ENCODE measurements at places on chromosomes 2 and 18.

DNA sequence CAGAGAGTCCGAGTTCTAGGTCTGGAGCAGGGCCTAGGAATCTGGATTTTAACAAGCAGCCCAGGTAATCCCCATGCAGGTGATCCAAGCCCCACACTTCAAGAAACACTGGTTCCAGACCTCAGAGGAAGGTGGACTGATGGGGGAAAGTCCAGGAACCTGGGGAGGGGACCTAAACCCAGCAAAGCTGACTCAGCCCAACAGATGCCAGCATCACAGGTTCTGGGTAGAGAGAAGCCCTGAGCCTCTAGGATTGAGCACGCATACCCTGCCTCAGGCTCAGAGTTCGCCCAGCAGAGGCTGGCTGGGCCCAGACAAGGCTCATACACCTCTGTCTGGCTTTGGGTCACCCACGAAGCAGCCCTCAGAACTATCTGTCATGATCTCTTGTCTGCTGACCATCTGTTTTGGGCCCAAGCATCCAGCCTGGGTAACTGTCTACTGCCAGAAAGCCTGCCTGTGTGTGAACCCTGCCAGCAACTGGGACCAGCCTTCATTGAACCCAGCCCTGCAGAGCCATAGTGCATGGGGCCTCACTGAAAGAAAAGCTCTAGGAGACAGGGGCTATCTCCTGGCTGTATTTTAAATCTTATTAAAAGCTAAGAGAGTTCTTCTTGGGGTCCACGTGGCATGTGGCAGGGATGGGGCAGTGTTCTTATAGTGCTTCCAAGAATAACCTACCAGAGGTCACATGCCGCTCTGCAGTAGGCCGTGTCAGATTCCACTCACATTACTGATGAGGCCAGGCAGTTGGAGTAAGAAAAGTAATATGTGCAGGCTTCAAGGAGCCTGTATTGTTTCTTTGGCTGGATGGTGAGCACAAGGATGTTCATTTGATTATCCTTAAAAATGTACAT, 7.4 kb downstream of the TMEM127 start:
- no peak for DNase-seq

- no peak for DNase-seq
Observed at GRCh38 chr2:60376252-60376651, 177.2 kb downstream of the BCL11A start.

GRCh38 chr2:28325173-28325566, 67.5 kb upstream of the FOSL2 start:
- DNase-seq = no peak

- no peak for DNase-seq
Observed at GRCh38 chr18:59592624-59593023, 104.6 kb downstream of the CCBE1 start.

GRCh38 chr2:66897181-66897580, 462.3 kb downstream of the MEIS1 start:
- DNase-seq = no peak

DNA sequence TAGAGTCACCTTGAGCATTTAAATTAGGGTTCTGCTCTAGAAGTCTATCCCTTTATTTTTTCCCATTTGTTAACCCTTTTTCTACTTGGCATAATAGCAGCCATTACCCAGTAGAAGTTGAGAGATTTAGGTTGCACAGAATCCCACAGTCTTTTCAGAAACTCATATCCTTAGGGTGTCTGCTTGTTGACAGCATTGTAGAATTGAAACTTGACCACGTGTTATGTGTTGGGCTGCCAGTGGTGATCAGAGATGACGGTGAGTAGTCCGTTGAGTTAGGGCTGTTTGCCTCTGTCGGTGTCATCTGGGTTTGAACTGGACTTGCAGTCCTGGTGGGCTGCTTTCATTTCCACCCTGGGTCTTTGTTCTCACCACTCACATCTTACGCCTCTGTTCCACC, 114.4 kb downstream of the NEDD4L start:
- no peak for DNase-seq

GRCh38 chr2:49416252-49416651, 261.9 kb upstream of the FSHR start:
- DNase-seq = no peak

DNA sequence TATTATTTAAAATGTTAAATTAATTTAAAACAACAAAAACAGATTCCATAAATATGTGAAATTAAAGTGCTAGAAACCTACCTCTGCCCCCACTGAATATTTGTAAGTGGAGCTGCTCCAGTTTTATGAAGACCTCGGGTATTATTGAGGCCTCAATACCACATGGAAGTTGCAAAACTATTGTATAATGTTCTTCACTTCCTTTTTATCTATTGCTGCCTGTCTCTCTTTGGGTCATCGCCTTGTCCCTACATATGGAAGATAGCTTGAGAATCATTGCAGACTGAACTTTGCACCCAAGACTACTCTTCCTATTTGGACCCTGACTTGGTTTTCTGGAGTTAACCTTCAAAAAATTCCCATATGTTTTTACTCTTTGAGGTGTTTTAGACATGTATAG, 212.1 kb upstream of the NETO1 start:
- DNase-seq = no peak

- DNase-seq = no peak
Observed at GRCh38 chr2:237096911-237097310, 11.2 kb downstream of the COPS8 start.

DNA sequence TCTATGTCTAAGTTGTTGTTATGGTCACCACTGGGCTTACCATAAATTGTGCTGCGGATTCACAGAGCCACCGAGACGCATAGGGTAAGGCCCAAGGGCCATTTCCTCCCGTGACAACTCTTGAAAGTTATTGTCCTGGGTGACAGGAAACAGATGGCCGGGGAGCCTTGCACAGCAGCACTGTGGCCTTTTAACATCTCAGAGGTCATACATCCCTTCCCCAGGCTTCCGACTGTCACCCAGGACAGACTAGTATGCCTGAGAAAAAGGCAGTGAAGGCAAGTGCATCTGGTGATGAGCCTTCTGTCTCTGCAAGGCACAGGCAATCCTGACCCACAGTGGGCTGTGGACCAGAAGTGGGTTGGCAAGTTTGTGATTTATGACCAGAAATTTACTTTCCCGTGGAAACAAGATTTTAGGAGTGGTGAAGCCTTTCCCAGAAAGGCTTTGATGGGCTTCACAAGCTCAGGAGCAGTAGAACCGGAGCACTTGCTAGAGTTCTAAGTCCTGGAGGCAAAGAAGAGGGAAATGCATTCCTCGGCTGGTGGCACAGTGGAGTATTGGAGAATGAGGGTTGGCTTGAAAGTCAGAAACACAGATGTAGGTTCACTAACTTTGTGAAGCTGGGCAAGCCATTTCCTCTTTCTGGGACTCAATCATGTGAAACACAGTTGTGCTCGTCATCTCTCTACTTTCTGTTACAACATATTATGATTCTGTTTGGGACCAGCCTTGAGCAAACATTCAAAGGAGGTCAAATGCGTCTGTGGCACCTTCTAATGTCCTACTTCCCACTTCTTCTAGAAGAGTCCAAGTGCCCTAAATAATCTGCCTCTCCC, 2.0 kb upstream of the CAPN14 start:
- no peak for DNase-seq

- no peak for DNase-seq
Observed at GRCh38 chr2:5730386-5730785, 38.2 kb downstream of the SOX11 start.

GRCh38 chr2:65293376-65293775, 65.7 kb downstream of the ACTR2 start:
- DNase-seq = no peak

DNA sequence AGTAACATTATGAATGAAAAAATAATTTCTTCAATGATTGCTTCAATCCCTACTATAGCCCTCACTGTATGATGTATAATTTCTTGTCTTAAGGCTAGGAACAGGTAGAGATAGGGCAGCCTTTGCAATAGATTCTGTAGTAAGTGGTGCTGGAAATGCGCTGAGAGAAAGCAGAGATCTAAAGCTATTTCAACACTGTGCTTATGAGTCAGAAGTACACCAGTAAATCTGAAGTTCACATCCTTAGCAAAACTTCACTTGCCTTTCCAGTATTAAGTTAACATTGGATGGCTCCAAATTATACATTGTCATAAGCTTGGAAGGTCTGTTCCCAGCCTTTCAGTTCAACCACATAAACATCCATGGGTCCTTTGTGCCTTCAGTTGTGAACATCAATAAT, 178.2 kb upstream of the EPHA4 start:
- DNase-seq = no peak

- DNase-seq = no peak
Observed at GRCh38 chr2:109613081-109613921, 465 bp downstream of the SEPTIN10 start.

DNA sequence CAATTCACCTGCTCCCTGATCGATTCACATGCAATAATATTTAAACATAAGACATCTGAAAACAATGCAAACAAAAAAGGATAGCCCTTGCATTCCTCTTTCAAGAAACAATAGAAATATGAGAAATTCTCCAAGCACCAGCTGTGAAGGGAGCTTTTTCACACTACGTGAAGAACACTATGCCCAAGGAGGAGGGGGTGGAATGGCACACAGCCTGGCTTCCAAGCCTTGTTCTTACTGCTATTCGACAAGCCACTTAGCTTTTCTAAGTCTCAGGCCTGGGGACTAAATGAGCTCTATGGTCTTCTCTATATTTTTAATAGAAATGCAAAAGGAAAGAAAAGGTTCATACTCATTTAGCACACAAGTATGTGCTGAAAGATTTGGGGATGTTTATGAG, 92.2 kb upstream of the CHRNA1 start:
- no peak for DNase-seq

- DNase-seq = no peak
Observed at GRCh38 chr2:222364285-222364895, 60.0 kb upstream of the SGPP2 start.

DNA sequence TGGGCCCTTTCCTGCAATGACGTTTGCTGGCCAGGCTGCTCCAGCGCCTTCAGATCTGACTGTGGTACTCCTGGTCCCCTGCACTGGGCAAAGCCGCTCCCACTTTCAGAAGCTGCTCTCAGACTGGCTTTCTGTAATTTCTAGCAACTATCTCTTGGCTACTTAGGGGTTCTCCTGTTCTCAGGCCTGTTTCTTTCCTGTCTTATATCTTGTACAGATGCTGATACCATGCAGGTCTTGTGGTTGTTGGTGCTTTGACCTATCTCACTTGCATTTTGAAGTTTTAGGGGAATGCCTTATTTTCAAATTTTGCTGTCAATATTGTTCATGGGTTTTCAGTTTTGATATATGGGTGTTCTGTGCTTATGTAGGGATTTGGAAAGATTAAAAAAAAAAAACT, 145.8 kb downstream of the CLIP4 start:
- no peak for DNase-seq

GRCh38 chr2:32264422-32265105, at the start of gene NLRC4:
Gene NLRC4, minus strand, starts transcription at chr2:32264886. Its CDS starts 8,111 bp downstream, at chr2:32256775.
- DNase-seq = no peak

DNA sequence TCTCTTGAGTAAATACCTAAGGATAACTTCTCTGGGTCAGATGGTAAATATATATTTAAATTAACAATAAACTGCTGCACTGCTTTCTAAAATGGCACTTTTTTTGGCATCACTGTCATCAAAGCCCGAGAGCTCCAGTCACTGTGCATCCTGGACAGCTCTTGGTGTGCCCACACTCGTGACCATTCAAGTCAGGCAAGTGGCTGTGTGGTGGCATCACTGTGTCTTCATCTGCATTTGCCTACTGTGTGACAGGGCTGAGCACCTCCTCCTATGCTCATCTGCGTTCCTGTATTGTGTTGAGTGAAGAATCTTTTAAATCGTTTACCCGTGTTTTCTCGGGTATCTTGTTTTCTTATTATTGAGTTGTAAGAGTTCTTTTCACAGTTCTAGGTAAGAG, 568.1 kb upstream of the SALL3 start:
- no peak for DNase-seq

GRCh38 chr18:2920546-2921343, 73.9 kb downstream of the EMILIN2 start:
- DNase-seq = no peak

- no peak for DNase-seq
Observed at GRCh38 chr2:194332799-194333490, 1324.1 kb upstream of the SLC39A10 start.

DNA sequence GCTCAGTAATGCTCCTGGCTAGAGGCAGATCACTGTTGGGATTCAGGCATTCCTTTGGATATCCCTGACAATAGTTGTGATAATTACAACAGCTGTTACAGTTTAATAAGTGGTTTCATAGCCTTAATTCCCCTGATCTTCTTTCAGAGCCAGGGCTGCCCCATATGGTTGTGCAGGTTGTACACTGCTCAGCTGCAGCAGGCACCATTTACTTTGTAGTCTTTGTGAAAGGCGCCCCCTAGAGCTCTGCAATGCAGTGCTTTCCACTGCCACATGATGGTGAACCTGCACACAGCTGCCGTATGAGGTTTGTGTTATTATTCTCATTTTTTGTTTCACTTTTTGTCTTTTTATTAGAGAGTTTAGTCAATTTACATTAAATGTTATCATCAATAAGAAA, 239.1 kb downstream of the KCNS3 start:
- DNase-seq = peak; percentile 25

DNA sequence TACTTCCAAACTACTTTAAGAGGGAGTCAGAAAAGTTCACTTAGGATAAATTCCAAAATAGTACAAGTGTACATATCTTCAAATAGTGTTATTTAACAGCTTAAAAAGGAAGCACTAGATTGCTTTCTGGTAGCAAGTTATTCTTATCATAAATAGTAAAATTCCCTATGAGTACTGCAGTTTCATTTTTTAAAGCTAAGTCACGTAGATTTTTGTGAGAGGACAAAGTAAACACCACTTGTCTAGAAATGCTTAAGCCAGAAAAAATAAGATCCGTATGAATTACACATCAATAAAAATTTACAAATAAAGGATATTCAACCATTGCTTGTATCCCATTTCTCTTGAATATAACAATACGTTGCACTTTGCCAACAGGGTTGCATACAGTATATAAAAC, 19.2 kb downstream of the HNRNPLL start:
- no peak for DNase-seq

GRCh38 chr2:112640800-112641675, 4.7 kb upstream of the SLC20A1 start:
- peak; percentile 78 for DNase-seq

DNA sequence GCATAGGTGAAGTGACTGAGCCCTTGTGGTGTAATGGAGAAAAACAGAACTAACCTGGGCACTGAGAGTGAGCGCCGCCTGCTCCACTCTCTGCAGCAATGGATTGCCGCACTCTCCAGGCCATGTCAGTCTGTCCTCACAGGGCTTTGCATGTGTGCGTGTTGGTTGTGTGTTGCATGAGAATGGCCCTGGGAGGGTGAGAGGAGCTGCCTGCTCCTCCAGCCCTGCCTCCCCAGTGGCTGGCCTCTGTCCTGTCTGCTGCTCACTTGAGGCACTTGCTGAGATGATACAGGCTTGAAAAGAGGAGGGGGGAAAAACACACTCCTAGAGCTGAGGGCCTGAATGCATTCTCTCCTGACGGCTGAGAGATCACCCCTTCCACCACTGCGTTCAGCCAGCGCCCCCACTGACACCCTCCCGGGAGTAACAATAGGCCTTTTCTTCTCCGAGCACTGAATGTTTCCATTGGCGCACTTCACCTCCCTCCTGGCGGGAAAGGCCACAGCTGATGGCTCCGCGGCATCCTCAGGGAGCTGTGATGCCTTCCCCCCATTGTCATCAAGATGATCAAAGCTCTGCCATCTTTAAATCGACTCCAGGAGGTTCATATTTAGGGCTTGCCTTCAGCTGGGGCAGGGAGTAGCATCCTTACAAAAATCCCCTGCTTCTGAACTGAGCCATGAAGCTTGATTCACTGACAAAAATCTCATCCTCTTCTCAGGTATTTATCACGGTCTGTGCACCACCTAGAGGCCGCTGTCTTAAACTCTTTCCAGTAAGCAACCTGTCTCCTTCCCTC, 49.9 kb upstream of the DAPL1 start:
- peak; percentile 37 for DNase-seq

- no peak for DNase-seq
Observed at GRCh38 chr18:79708412-79708811, 28.8 kb downstream of the CTDP1 start.
